HTR-8/SVneo (cell line): ENCODE measurements at places on chromosomes 2 and 18.

DNA sequence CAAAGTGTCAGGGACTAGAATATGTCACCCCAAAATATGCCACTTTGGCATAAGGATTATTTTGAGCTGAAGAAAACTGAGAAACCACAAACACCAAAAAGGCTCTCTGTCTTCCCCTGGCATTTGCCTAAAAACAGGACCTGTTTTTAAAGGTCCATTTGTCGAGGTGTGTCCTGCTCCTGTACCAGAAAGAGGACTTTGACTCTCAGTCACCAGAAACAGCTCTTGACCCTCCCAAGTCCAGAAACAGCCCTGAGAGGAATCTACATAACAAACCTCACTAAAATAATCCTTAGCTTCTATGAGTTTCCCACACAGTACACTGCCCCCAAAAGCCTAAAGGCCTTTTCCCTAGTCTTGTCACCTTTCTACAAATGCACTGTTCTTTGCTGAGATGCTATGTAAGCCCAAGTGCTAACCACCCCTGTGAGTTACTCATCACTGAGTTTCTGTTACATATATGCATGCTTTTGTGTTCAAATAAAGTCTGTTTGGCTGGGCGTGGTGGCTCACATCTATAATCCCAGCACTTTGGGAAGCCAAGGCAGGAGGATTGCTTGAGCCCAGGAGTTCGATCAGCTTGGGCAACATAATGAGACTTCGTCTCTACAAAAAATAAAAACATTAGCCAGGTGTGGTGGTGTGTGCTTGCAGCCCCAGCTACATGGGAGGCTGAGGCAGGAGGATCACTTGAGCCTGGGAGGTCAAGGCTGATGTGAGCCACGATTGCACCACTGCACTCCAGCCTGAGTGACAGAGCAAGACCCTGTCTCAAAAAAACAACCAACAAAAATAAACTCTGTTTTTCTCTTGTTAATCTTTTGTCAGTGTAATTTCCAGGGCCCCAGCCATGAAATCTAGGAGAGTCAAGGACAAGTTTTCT, 55.2 kb downstream of the RPL31 start:
- no peak for DNase-seq

DNA sequence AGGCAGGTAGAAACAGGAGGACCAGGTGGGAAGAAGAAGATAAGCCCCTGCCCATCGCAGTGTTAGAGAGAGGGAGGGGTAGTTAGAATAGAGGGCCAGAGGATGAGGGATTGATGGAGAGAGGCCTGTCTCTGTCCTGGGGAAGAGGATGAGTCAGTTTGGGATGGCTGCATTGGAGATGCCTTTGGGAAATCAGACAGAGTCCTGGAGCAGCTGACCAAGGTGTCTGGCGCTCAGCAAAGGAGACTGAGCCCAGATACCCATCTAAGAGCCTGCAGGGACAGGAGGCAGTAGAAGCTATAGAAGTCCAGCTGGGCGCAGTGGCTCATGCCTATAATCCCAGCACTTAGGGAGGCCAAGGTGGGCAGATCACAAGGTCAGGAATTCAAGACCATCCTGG, 177.8 kb upstream of the HAAO start:
- DNase-seq, result no peak

GRCh38 chr2:222733846-222734702, 62.6 kb downstream of the MOGAT1 start:
- no peak for DNase-seq

DNA sequence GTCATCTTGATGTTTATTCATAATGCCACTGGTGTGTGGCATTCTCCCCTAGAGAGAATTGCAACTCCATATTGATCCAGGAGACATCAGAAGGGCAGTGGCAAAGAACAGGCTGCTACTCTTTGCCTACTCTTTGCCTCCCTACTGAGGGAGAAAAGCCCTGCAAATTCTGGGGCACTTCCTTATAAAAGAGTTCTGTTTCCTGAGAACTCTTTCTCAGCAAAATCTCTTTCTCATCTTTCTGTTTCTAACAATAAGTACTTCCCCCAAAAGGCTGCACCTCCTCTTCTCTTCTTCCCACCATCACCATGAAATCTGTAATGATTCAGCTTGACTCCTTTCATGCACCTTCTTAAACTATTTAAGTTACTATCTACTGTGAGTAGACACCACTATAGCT, 270.3 kb downstream of the MREG start:
- DNase-seq, result no peak

- no peak for DNase-seq
Measured at GRCh38 chr2:233013027-233013461, at the start of gene NGEF. TSS of gene NGEF (minus strand) at chr2:233013256. CDS start at chr2:232974890, 38,366 bp downstream.

DNA sequence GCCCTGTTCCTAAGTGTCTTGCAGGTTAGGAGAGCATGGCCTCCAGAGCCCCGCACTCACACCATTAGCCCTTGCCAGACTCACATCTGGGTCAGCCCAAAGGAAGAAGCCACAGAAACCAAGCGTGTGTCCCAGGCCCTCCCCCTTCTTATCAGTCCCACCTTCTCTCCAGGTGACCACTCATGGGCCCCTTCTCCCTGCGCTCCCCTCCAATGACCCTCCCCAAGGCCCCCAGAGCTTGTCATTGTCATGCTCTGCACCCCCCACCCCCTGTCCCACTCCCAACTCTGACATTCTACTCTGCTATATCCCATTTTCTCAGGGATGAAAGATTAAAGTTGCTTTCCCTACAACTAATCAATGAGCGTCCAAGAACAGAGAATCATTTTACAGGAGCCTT, 30.1 kb downstream of the CAPN14 start:
- no peak for DNase-seq

DNA sequence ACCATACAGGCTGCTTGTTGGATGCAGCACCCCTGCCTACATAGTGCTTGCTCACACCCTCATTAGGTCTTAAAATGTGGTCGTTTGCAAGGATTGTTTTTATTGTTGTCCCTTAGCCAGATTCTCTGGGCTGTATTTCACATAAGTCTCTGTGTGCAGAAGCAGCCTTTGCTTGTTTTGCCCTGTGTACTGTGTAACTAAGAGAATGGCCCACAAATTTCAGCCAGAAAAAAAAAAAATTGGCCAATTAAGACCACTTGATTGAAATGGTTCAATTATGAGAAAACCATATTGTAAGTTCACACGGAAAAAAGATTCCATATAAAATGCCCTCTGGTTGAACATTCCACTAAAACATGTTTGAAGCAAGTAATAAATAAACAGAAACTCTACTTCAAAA, 377.1 kb upstream of the SOX11 start:
- no peak for DNase-seq

GRCh38 chr2:76985387-76986136, 536.6 kb downstream of the LRRTM4 start:
- DNase-seq, result no peak

- DNase-seq, result no peak
Measured at GRCh38 chr2:167200019-167200418, 311.7 kb downstream of the XIRP2 start.

- DNase-seq, result no peak
Measured at GRCh38 chr2:28413152-28413898, 20.7 kb downstream of the FOSL2 start.

- no peak for DNase-seq
Measured at GRCh38 chr2:235390108-235390815, 103.6 kb upstream of the AGAP1 start.

GRCh38 chr18:21242780-21243401, 859 bp downstream of the GREB1L start:
- DNase-seq, result no peak

- no peak for DNase-seq
Measured at GRCh38 chr2:143954186-143954585, 565.7 kb downstream of the ZEB2 start.

DNA sequence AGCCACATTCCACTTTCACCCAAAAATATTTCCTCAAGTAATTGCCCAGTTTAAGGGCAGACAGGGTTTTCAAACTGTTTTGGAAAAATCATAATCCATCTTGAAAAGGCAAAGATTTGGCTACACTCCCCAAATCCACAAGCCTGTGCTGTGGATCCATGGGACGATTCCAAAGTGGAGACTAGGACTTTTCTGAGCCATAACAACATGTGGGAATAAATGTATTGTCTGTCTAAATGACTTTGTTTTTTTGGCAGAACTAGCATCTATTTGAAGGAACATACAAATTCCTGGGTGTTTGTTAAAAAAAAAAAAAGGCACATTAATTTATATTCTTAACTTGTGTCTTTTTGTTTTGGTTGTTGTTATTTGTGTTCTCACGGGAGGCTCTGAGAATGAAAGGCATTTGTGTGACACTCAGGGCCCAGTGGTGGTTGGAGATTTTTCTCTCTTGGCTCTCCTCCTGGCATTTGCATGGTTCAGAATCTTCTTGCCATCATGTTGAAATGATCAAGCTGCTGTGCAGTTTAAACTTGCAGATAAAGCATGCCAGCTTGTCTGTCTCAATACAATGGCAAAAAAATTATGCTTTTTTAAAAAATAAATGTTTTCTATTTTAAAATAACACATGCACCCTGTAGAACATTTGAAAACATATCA, 277.4 kb downstream of the EN1 start:
- DNase-seq, result no peak

DNA sequence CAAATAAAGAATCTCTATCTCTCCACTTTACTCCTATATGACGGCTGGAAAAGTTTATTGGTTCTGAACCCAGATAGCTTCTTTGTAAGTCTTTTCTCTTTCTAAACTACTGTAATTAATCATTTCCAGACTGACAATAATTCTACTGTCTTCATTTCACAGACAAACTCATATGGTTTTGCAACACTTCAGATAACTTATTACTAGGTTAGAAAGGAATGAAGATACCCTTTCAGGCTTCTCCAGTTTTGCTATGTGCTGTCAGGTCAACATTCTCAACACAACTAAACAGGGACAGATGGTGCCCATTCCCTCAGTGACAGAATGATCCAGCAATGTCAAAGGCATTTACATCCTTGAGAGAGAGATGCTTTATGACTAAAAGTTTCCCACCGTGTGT, 198.5 kb upstream of the ITGA4 start:
- DNase-seq, result peak; percentile 11

GRCh38 chr2:121955426-121955825, 200.0 kb downstream of the TSN start:
- DNase-seq, result no peak

- peak; percentile 12 for DNase-seq
Measured at GRCh38 chr2:188512456-188512855, 220.8 kb downstream of the GULP1 start.

GRCh38 chr2:28556303-28556702, 60.4 kb downstream of the PLB1 start:
- DNase-seq, result no peak

GRCh38 chr2:126883666-126884040, 15.0 kb upstream of the TEX51 start:
- no peak for DNase-seq

GRCh38 chr2:127362971-127363370, 24.8 kb downstream of the MAP3K2 start:
- no peak for DNase-seq

- no peak for DNase-seq
Measured at GRCh38 chr2:162057426-162057825, 16.6 kb downstream of the DPP4 start.

DNA sequence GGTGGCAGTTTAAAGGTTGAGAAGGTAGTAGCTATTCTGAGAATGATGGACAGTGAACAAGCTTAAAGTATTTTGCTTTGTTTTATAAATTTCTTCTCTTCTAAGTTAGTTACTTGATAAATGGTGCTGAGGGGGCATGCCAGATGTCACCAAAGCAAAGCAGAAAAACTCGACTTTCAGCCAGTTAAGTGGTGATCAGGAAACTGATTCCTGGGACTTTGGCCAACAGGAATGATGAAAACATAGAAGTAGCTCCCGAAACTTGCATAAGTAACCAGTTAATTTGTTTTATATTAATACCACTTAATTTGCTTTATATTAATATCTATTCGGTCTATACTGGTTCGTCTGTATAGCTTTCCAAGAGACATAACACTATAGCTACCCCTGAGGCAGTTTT, 82.6 kb downstream of the FANCL start:
- no peak for DNase-seq

DNA sequence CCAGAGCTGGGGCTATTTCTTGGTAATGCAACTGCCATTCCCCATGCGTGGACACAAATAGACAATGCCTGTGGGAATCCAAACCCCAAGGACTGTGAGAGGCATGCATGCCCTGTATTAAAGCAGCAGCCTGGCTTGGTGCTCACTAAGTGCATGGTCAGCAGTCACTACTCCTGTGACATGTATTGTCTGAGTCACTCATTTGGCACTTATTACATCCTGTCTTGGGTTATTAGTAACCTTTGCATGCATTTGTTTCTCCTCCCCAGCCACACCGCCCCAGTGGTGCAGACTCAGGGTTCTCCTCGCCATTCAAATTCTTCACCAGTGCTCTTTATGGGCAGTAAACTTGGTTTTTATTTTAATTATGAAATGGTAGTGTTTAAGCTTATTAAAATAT, 30.2 kb downstream of the PRKCE start:
- DNase-seq, result peak; percentile 83

GRCh38 chr18:75008186-75008585, 200.8 kb downstream of the PTGR3 start:
- DNase-seq, result no peak

GRCh38 chr2:104864280-104865095, 10.6 kb downstream of the POU3F3 start:
- no peak for DNase-seq

DNA sequence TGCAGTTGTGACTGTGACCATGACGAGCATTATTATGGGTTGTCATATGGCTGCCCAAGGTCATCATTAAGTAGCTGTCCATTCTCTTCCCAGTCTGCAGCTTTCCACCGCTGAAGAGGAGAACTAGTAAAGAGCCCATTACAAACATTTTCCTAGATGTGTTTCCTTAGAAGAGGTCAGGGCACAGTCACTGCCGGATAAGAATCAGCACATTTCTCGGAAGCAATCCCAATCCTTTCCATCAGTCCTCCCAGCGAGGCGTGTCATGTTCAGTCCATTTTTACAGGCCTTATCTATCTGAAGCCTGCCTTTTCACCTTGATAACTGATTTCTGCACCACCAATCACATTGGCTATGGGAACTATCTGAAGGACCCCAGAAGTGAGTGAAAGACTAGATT, 319.9 kb upstream of the SLC14A2 start:
- DNase-seq, result no peak

DNA sequence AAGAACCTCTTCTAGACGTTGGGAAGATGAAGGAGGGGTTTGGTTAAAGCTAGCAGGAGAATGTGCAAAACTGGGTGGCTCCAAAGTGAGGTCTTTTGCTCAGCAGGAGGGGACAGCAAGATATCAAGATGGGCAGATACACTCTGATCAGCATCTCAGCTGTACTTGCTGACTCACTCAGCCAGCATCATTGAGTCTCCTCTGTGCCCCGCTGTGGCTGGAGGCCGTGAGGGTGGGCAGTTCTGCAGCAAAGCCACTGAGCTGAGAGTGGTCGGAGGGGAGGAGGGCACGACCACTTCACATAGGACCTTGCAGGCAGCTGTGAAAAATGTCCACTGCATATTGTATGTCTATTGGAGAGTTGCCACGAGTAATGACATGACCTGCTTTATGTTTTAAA, 152.0 kb downstream of the CAPN13 start:
- DNase-seq, result no peak

GRCh38 chr18:48216639-48217257, 192.4 kb downstream of the ZBTB7C start:
- DNase-seq, result no peak
